ENCODE measurements at places on chromosomes 7 and 10.

GRCh38 chr7:123460616-123461015, 73.8 kb downstream of the IQUB start:
- no peak for DNase-seq

DNA sequence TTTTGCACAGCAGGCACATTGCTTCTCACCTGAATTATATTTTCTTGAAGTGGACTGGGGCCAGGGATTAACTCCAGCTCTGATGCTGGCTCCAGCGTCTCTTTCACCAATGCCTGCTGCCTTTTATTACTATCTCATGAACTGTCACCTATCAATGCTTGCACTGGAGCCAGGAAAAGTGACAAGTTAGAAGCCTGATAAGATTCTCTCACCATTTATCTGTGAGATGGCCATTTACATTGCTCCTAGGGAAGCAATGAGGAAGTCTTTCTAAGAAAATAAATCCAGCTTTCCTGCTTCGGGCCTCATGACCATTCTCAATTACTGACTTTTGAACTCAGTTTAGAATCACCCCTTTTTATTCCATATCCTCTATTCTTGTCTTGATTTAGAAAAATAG, 48.5 kb upstream of the LRRTM3 start:
- no peak for DNase-seq

DNA sequence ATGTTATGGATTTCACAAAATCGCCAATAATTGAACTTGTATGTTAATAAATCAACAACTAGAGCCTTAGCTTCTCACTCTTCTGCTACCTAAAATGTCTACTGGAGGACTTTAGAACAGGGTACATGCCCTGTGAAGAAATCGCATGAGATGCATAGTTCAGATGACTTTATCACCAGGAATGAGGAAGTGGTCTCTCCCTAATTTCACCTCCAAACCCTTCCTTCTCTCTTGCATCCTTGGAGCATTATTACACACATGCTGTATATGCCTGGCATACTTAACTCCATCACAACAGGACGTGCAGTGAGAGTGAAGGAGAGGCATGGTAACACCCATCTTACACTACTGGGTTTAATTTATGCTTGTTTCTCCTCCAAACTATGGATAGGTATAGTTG, 27.8 kb downstream of the RHEB start:
- DNase-seq = no peak

DNA sequence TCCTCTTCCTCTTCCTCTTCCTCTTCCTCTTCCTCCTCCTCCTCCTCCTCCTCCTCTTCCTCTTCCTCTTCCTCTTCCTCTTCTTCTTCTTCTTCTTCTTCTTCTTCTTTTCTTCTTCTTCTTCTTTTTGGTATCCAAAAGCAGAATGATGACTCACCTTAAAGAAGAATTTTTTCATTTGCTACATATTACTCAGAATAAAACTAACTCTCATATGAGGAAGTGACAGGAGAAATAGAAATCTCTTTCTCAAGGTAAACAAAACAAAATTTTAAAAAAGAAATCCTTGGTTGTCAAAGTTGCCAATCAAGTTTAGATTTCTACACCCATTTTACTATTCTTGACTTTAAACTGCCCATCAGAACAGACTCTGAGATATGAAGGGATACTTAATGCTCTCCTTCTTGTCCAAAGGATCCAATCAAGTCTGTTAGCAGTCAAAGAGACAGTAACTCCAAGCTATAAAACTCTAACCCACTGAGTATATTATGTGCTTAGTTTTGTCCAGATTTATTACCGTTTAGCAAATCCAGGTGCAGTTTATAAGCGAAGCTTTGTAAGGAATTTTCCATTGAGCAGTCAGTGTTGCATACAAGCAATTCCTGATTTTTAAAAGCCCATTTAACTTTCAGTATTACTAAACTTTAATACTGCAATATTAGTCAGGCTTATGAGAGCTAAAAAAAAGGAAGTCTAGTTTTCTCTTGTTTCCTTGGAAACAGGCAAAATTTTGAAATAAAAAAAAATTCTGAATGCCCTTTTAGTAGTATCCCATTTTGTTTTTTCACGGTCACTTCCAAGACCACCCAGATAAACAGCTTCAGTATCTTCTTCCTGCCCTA, 43.1 kb upstream of the SNX13 start:
- no peak for DNase-seq

DNA sequence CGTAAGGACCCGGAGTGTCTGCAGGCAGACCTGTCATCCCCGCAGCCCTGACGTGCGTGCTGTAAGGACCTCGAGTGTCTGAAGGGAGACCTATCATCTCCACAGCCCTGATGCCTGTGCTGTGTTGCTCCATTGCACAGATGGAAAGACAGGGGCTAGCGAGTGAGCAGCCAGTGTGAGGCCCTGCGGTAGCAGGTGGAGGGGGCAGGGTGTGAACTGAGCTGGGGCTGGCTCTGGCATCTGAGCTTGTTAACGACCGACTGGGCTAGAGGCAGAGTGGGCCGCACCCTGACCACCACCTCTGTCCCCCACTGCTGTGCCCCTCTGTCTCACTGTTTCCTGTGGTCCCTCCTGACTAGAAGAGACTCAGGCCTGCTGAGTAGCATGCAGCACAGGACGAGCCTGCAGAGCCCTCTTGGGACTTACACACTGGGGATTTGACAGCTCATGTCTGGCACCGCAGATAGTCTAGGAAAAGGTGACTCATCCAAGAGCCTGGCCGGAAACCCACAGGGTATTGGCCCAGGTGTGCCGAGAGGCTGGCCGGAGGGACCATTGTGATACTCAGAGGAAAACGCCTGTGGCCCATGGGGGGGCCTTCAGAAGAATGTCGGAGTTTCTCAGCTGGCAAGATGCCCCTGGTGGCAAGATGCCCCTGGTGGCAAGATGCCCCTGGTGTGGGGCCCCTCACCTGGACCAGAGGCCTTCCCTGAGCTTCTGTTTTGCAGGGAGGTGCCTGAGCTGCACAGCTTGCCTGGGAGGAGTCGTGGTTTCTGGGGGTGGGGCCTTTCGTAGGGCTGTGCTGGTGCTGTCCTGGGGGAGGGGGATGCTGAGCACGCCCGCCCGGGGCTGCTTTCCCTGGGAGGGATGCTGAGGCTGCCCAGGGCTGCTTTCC, 34.3 kb downstream of the INPP5A start:
- peak; percentile 43 for DNase-seq

- DNase-seq = no peak
Observed at GRCh38 chr7:105367458-105367857, 21.3 kb downstream of the SRPK2 start.

DNA sequence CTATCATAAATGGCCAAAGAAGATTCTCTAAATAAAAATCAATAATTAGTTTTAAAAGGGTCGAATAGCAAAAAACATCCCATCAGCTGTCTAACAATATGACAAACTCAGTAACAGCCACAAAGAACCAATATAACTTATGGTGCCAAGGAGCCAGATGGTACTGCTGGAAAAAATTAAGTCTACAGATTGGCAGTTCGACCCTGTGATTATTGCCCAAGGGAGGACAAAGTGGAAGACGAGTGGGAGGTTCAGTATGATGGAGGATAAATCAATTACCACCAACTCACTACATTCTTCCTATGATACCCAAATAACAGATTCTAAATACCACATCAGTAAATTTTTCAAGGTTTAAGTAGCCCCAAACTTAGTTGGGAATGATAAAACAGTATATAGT, 49.0 kb downstream of the SKAP2 start:
- DNase-seq = no peak

- no peak for DNase-seq
Observed at GRCh38 chr10:124592101-124592500, 130.5 kb downstream of the LHPP start.

GRCh38 chr7:27586825-27587224, 75.9 kb downstream of the HIBADH start:
- DNase-seq = no peak

- no peak for DNase-seq
Observed at GRCh38 chr10:52818019-52818418, 45.4 kb upstream of the MBL2 start.

GRCh38 chr7:158569858-158570323, 17.7 kb downstream of the PTPRN2 start:
- no peak for DNase-seq

- DNase-seq = no peak
Observed at GRCh38 chr7:13852281-13852968, 137.0 kb downstream of the ETV1 start.

- DNase-seq = no peak
Observed at GRCh38 chr10:96502561-96503282, 11.0 kb downstream of the TLL2 start.

GRCh38 chr7:128671992-128672391, at the start of gene GARIN1A:
GARIN1A (plus strand) TSS chr7:128672292; CDS start chr7:128672398, 106 bp downstream.
- no peak for DNase-seq

- no peak for DNase-seq
Observed at GRCh38 chr7:17590221-17590620, 291.8 kb downstream of the AHR start.

DNA sequence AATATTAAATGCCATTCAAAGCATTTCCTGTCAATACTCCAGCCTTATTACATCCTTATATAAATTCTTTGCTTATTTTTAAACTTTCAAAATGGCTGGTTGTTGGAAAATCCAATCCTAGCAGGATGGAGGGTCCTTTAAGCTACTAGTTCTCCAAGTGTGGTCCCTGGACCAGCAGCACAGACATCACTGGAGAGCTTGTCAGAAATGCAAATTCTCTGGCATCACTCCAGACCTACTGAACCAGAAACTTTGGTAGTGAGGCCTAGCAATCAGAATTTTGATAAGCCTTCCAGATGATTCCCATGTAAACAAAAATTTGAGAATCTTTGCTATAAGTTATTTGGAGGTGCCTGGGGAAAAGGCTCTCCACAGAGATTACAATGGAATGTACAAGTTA, 43.8 kb downstream of the CALCR start:
- DNase-seq = no peak

DNA sequence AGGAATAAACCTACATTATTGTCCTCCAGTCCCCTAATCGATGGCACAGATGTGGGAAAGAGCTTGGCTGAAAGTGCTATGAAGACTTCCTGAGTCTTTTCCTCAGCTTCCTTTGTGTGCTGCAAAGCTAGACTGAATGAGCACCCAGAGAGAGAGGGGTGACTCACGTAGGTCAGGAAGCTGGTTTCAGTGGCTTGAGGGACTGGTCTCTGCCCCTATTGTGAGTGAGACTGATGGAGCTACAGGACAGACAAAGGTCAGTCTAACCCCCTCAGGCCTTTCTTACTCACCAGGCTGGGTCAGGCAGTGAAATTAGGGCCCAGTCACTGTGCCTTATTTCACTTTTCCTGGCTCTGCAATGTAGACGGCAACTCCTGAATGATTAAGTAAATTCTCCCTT, 171.1 kb upstream of the GRB10 start:
- DNase-seq = no peak

DNA sequence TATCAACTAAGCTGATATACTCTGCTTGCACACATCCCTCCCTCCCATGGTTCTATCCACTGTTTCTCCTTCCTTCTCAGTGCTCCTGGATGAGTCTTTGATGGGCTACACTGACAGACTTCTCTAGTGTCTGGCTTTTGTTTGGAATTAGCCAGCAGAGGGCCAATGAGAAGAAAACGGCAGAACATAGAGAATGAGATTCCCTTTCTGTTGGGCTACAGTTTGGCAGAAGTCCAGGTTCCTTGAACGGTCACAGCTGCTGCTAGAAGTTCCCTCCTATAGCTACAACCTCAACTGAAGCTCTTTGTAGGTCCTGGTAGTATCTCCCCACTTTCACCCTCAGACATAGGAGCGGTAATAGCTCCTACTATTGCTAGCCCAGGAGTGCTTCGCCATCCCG, 251.1 kb upstream of the LRRN3 start:
- no peak for DNase-seq

DNA sequence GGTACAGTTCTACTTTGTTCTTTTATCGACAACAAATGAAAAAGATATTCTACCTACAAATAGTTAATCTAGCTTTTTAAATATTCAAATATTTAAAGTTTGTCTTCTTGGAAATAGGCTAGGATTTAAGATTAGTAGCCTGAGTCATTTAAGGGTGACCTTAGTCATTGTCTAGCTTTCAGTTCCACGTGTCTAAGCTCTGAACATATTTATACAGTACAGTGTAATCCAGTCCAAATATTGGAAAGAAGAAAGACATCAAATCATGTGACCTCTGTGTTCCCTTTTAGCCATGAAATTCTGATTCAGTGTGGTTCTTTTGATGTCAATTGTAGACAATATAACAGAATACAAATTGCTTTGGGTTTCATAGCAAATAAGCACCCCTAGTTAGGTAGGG, 121.1 kb downstream of the MALRD1 start:
- DNase-seq = no peak

DNA sequence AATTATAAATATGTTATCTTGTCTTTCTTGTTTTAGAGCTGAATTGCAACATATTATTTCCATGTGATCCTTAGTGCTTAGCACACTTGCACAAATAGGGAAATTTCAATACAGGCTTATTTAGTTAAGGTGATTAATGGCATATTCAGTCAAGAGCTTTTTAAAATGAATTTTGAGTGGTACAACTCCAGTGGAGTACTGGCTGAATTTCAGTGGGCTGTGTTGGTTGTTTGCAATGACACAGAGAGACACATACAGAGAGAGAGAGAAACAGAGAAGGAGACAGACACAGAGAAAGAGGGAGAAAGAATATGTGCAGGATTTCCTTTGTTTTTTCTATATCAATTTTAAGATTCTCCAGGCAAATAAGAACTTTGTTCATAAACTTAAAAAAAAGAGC, 766.9 kb downstream of the DNAJB9 start:
- no peak for DNase-seq

DNA sequence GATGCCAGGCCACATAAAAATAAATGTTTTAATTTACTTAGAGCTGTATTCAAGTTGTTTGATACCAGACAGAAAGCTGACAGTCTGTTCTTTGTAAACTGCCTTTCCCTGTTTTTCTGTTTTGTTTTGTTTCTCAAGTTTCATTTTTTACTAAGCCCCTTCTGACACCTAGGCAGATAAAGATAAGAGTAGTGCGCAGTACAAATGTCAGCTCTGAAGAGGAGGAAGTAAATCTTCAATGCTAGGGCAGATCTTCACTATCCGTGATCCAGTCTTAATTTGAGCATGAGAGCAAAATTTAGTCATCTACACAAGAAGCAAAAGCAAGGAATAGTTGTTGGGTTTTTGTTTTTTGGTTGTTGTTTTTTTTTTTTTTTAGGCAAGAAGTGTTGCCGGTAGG, 27.3 kb downstream of the MTURN start:
- no peak for DNase-seq

DNA sequence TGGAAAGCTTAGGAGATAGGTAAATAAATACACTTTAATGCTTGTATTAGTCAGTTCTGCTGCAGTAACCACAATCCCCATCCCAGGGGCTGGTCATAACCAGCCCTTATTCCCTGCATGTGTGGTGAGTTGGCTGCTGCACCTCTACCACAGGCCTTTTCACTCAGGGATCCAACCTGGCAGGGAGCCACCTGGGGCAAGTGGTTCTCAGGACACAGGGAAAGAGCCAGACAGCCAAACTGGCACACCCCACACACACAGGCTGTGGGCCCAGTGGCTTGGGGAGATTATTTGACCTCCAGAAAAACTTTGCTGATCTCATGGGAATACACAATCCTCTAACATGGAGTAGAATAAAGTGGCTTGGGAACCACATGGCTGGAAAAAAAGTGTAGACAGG, 400.0 kb upstream of the RNF32 start:
- no peak for DNase-seq

- DNase-seq = no peak
Observed at GRCh38 chr7:30754315-30754877, 2.5 kb downstream of the INMT start.

GRCh38 chr10:35884657-35885071, 242.6 kb upstream of the FZD8 start:
- no peak for DNase-seq

GRCh38 chr10:58839771-58840170, 327.1 kb downstream of the BICC1 start:
- DNase-seq = no peak

Measured in CD4-positive, alpha-beta T cell treated with Interferon alpha-2 for 1 hour (primary cell).